Psoas muscle (tissue), 8 donors: ENCODE measurements at places on chromosomes 11 and 22. TPM values are rescaled to one million over a fixed set of nuclear protein-coding genes. Genes with fewer than 3 reads are reported as not detected.

CAT gene
- total RNA-seq: 91.4 TPM

CCDC188 gene
- 0.38 TPM for total RNA-seq

SEZ6L gene
- not detected for total RNA-seq

OR8G1 gene
- not detected for total RNA-seq

POU2AF2 gene
- 0.44 TPM for total RNA-seq

DCDC1 gene
- total RNA-seq: not detected

LINC01488 gene
- total RNA-seq: not detected

MPZL3 gene
- total RNA-seq: 0.32 TPM

SYCE3 gene
- not detected for total RNA-seq

DERL3 gene
- total RNA-seq: 0.69 TPM

OR6T1 gene
- not detected for total RNA-seq

F2 gene
- total RNA-seq: not detected

OR51I1 gene
- not detected for total RNA-seq

ZNF74 gene
- total RNA-seq: 4.6 TPM
